ENCODE measurements at places on chromosomes 5 and 9. TPM values are rescaled to one million over a fixed set of nuclear protein-coding genes. Genes with fewer than 3 reads are reported as not detected.

Gene BARX1
- 0.47 TPM for polyA plus RNA-seq

Gene CDH9
- polyA plus RNA-seq = 0.80 TPM

Gene MAMDC4
- polyA plus RNA-seq = 12.7 TPM

Gene TMOD1
- polyA plus RNA-seq = 3.5 TPM

Gene ACOT12
- polyA plus RNA-seq = 2.9 TPM

Gene RABEPK
- 33.1 TPM for polyA plus RNA-seq

Gene MRPL22
- polyA plus RNA-seq = 96.7 TPM

Gene GRIN1
- not detected for polyA plus RNA-seq

Gene TICAM2
- 2.5 TPM for polyA plus RNA-seq

Gene PROB1
- polyA plus RNA-seq = not detected

Gene IL5
- not detected for polyA plus RNA-seq

Gene IFNA5
- not detected for polyA plus RNA-seq

Gene PDE6A
- polyA plus RNA-seq = 3.7 TPM

Gene SLC6A7
- 0.39 TPM for polyA plus RNA-seq

Gene SPATA9
- polyA plus RNA-seq = 0.17 TPM

Gene C9orf50
- 0.86 TPM for polyA plus RNA-seq

Gene TMCO6
- polyA plus RNA-seq = 13.1 TPM

Gene TNFAIP8
- 23.4 TPM for polyA plus RNA-seq

Gene FGFR4
- polyA plus RNA-seq = 75.6 TPM

Gene CNTLN
- polyA plus RNA-seq = 5.0 TPM

Gene FST
- polyA plus RNA-seq = 35.4 TPM

Gene MYMK
- 1.3 TPM for polyA plus RNA-seq

Gene KIF4B
- polyA plus RNA-seq = 0.05 TPM

Gene SPEF2
- 3.6 TPM for polyA plus RNA-seq

Gene NEUROG1
- not detected for polyA plus RNA-seq

Gene OLFML2A
- polyA plus RNA-seq = 2.2 TPM

Gene PPP3R2
- polyA plus RNA-seq = not detected

Gene C7
- polyA plus RNA-seq = 7.7 TPM

Gene FTMT
- polyA plus RNA-seq = not detected

Gene RNF208
- polyA plus RNA-seq = 3.3 TPM

Gene FOXD4
- 0.24 TPM for polyA plus RNA-seq

Gene UGT3A2
- polyA plus RNA-seq = 5.1 TPM

Gene PCDHB14
- polyA plus RNA-seq = 2.2 TPM

Gene PCDHGA7
- polyA plus RNA-seq = not detected

Gene TAF1L
- polyA plus RNA-seq = not detected

Gene CYSRT1
- 4.3 TPM for polyA plus RNA-seq

Gene PCDHB9
- 1.0 TPM for polyA plus RNA-seq

Gene GDF9
- 4.1 TPM for polyA plus RNA-seq

Gene SV2C
- 0.04 TPM for polyA plus RNA-seq

Gene PALM2AKAP2
- polyA plus RNA-seq = 2.7 TPM

Gene IFNK
- polyA plus RNA-seq = 0.36 TPM

Gene PCDHGA12
- polyA plus RNA-seq = 0.66 TPM

Gene DRD1
- 0.25 TPM for polyA plus RNA-seq

Gene TMEM174
- not detected for polyA plus RNA-seq

Gene IFNA13
- polyA plus RNA-seq = not detected

Gene PDZD2
- 1.7 TPM for polyA plus RNA-seq

Gene PFN3
- not detected for polyA plus RNA-seq

Gene RNF44
- 19.6 TPM for polyA plus RNA-seq

Gene STK32A
- polyA plus RNA-seq = 2.6 TPM

Gene CCDC69
- 27.3 TPM for polyA plus RNA-seq

All from hepatocyte (in vitro differentiated cells).